Vagina (tissue), 2 donors: ENCODE measurements at places on chromosomes 2 and 18. TPM values are rescaled to one million over a fixed set of nuclear protein-coding genes. Genes with fewer than 3 reads are reported as not detected.

GRCh38 chr2:231614559-231615057 is 21.9 kb downstream of the TEX44 start:
- peak overlapping the region; percentile 50 for H3K4me3 ChIP-seq
- H3K27ac ChIP-seq: peak overlapping the region; percentile 92
- peaks cover 40% of the 10 kb centered on the region for H3K4me1 ChIP-seq

DNA sequence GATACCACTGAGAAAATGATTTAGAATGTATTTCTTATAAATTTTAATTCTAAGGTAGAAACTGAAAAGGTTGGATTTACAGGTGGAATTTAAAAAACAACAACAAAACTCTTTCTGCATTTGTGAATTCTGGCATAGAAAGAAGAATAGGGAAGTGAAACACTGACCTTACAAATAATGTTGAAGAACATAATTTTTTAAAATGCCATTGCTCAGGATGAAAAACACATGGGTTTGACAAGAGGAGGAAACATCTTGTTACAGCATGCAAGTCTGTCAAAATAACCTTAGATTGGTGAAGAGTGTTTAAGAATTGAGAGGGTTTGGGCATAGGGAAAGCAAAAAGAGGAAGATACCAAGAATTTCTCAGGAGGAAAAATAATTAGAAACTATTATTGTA is 184.3 kb downstream of the UBE2E3 start:
- no peaks in the 10 kb centered on the region for H3K36me3 ChIP-seq
- no peaks in the 10 kb centered on the region for H3K27me3 ChIP-seq
- H3K4me3 ChIP-seq: no peak overlapping the region
- H3K27ac ChIP-seq: no peak overlapping the region

DNA sequence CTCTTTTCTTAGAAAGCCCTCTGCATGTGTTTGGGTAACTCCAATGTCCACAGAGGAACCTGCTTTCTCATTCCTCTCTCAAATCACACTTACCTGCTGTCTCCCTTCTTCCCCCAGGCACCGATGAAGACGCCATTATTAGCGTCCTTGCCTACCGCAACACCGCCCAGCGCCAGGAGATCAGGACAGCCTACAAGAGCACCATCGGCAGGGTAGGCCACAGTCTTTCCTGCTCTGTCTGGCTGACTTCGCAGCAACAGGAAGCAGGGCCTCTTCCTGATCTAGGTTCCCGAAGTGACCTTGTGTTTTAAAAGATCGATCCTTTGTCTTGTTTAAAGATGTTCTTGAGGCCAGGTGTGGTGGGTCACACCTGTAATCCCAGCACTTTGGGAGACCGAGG is 25.0 kb upstream of the GMCL1 start:
- DNase-seq: no peak
- no peak overlapping the region for H3K4me3 ChIP-seq
- no peak overlapping the region for H3K27ac ChIP-seq
- H3K36me3 ChIP-seq: no peaks in the 10 kb centered on the region
- no peaks in the 10 kb centered on the region for H3K27me3 ChIP-seq

DNA sequence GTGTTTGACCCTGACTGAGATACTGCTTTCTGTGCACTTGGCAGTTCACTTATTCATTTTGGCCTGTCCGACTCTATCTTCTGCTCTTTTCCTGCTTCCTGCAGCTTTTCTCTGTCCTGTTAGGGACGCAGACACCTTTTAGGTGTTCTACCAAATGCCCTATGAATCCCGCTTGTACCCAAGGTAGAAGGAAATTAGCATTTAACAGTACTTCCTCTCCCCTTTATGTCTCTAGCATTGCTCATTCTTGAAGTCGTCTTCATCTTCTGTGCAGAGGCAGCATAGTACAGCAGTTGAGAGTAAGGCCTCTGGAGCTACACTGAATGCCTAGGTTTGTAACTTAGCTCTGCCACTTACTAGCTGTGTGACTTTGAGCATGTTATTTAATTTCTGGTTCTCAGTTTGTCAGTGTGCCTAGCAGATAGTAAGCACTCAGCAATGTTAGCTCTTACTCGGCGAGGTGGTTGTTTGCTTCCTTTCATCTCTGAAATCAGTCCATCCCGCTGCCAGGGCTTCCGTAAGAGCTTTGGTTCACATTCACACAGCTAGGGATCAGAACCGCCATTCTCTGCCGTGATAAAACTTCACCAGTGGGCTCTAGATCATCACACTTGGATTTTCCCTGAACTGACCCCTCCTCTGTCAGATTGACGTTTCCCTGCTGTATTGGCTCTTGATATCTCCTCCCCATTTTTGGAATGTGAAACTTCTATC is 1.4 kb downstream of the CCT7 start:
- H3K27ac ChIP-seq: peak overlapping the region; percentile 95
- peaks cover 60% of the 10 kb centered on the region for H3K4me1 ChIP-seq
- peak overlapping the region; percentile 83 for H3K4me3 ChIP-seq
- peaks cover 10% of the 10 kb centered on the region for H3K36me3 ChIP-seq
- H3K27me3 ChIP-seq: no peaks in the 10 kb centered on the region
- no peak for DNase-seq

DNA sequence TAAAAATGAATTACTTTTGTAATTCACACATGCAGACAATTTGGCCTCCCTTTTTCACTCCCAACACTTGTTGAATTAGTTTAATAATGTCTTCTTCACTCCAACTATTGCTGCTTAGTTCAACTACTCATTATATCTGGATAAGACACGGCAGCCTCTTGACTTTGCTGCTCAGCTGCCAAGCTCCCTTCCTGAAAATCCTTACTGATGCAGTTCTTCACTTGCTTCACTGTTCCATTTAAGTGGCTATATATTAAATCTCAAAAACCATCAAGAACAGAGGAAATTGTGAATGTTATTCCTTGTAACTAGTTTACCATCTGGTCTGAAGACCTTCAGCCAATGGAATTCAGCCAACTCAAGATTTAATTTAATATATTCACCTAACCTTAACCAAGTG is 127.1 kb downstream of the NCOA1 start:
- no peak overlapping the region for H3K4me3 ChIP-seq
- peaks cover 17% of the 10 kb centered on the region for H3K4me1 ChIP-seq
- no peak for DNase-seq
- H3K27ac ChIP-seq: no peak overlapping the region
- H3K36me3 ChIP-seq: no peaks in the 10 kb centered on the region

- no peak for DNase-seq
- no peak overlapping the region for H3K27ac ChIP-seq
- H3K27me3 ChIP-seq: no peaks in the 10 kb centered on the region
- H3K36me3 ChIP-seq: no peaks in the 10 kb centered on the region
Observed at GRCh38 chr2:37544591-37545031, 126.8 kb downstream of the CDC42EP3 start.

- no peaks in the 10 kb centered on the region for H3K27me3 ChIP-seq
- no peak overlapping the region for H3K27ac ChIP-seq
- H3K4me3 ChIP-seq: no peak overlapping the region
- DNase-seq: no peak
- no peaks in the 10 kb centered on the region for H3K36me3 ChIP-seq
Observed at GRCh38 chr2:26599387-26599786, 41.8 kb downstream of the CIB4 start.

GRCh38 chr2:14684516-14684915 is 52.0 kb downstream of the LRATD1 start:
- H3K36me3 ChIP-seq: no peaks in the 10 kb centered on the region
- no peak for DNase-seq
- no peaks in the 10 kb centered on the region for H3K27me3 ChIP-seq
- no peaks in the 10 kb centered on the region for H3K4me1 ChIP-seq
- no peak overlapping the region for H3K4me3 ChIP-seq

- H3K36me3 ChIP-seq: no peaks in the 10 kb centered on the region
- H3K4me3 ChIP-seq: no peak overlapping the region
- H3K27me3 ChIP-seq: no peaks in the 10 kb centered on the region
- no peak for DNase-seq
- H3K4me1 ChIP-seq: no peaks in the 10 kb centered on the region
Observed at GRCh38 chr2:146615778-146616177, 1229.1 kb upstream of the ACVR2A start.

Gene CRYBA2
- total RNA-seq: not detected

Gene ZC3H8
- 15.7 TPM for total RNA-seq

Gene GAL3ST2
- 0.98 TPM for total RNA-seq

Gene ZNF385B
- 11.5 TPM for total RNA-seq
